ENCODE measurements at places on chromosomes 5 and 9.

GRCh38 chr5:111583758-111584203, 71.4 kb upstream of the STARD4 start:
- no peak for DNase-seq

GRCh38 chr9:124857533-124858162, 4.1 kb downstream of the RPL35 start:
- no peak for DNase-seq

DNA sequence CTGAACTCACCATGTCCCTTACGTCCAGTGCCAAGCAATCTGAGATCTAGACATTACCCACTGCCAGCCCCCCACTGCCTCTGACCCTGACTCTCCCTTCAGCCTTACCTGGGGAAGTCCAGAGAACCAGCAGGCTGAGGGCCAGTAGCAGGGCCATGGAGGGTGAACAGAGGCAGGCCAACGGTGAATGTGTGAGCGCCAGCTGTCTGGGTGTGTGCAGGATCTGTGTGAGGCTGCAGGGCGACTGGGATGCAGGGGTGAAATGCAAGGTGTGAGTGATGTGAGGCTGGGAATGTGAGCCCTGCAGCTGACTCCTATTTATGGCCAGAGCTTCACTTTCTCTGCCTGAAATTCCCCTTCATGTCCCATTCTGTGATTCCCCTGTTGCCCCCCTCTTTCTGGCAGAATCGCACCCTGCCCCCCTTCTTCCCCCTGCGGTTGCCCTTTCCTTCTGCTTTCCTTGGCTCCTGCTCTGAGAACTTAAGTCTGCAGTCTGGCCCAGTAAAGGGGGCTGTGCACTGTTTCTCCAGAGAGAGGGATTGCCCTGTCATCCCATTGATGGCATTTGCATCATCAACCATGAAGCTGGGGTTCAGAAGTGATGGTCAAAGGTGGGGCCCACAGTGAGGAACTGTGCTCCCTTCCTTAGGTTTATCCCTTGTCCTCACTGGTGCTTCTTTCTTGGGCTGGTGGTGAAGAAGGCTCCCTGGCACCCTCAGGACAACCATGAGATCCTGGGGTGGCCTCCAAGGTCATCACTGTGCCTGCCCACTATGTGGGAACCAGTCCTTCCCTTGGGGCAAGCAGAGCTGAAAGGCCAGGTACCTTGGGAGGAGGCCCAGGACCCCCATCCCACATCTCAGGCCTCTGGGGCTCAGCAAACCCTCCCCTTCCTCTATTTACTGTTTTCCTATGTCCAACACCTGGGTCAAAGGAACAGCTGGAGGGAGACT, at the start of gene CCL19:
TSS of gene CCL19 (minus strand) at position 294 of the 953 bp plus-strand sequence. CDS start at position 157, 137 bp downstream.
- no peak for DNase-seq

GRCh38 chr9:35664531-35665470, at the start of gene ARHGEF39:
TSS of gene ARHGEF39 (minus strand) at chr9:35665195. CDS start at chr9:35665169, 26 bp downstream.
- DNase-seq: peak; percentile 76

DNA sequence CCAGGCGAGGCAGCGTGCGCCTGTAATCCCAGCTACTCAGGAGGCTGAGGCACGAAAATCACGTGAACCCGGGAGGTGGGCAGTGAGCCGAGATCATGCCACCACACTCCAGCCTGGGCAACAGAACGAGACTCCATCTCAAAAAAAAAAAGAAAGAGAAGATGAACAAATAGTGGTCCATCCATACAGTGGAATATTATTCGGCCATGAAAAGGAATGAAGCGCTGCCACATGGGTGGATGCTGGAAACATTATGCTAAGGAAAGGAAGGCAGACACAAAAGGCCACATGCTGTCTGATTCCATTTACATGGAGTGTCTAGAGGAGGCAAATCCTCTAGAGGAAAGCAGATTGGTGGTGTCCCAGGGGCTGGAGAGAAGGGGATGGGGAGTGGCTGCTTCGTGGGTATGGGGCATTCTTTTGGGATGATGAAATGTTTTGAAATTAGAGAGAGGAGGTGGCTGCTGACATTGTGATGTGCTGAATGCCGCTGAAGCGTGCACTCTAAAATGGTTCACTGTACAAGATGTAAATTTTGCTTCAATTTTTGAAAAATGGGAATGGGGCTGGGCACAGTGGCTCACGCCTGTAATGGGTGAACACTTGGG, 17.0 kb downstream of the PLPP7 start:
- no peak for DNase-seq

- DNase-seq: peak; percentile 80
These were observed 19.1 kb downstream of the DNAJA1 start for GRCh38 chr9:33044162-33044673.

GRCh38 chr5:7663808-7664207, 187.1 kb downstream of the CFAP90 start:
- DNase-seq: no peak

DNA sequence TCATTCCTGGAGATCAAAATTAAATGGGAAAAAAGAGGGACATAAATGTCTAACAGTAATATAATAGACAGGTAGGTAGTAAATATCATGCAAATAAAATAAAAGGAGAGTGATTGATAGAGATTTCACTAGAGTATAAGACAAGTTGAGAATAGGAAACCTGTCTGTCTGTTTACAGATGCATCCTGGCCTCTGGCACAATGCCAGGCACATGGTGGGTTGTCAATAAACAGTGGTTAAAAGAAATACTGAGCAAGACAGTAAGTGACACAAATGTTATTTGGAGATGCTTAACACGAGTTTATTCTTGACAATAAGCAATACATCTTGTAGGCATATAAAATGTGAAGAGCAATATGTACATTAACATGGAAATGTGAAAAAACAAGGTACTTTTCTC, 33.3 kb downstream of the RICTOR start:
- DNase-seq: no peak

DNA sequence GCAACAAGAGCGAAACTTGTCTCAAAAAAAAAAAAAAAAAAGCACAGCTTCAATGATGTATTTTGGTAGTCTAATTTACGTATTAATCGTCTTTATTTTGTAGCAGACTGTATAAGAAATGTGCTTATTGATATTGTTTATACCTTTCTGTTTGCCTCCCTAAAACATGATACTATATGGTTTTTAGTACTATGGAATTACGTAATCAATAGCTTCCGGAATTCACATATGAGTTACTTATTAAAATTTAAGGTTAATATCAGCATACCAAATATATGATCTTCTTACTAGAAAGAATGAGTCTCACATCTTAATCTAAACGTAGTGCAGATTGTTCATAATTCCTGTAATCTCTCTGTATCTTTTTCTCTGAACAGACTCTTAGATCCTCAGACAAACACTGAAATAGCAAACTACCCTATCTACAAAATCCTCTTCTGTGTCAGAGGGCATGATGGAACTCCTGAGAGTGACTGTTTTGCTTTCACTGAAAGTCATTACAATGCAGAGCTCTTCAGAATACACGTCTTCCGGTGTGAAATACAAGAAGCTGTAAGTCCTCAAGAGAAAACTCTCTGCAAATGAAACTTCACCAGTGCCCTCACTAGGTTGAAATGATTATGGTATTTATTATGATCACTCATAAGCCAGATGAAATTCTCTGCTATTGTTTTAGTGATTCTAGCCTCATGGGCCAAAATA, 44.4 kb upstream of the GPR21 start:
- DNase-seq: no peak

DNA sequence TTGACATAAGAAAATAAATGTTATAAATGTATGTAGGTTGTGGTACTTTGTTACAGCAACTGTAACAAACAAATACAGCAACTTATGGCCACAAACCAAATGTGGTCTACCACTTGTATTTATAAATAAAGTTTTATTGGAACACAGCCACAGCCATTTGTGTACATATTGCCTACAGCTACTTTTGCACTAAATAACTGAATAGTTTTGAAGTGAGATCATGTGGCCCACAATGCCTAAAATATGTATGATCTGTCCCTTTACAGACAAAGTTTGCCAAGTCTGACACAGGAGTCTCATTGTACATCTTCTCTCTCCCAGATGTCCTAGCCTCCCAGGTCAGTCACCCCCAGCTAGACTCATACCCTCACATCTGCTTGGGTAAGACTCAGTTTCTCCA, 283.6 kb upstream of the PRDM9 start:
- DNase-seq: no peak
